ENCODE measurements at places on chromosomes 4 and X. TPM values are rescaled to one million over a fixed set of nuclear protein-coding genes. Genes with fewer than 3 reads are reported as not detected.

The AP1S2 gene
- 18.0 TPM for total RNA-seq

The RIBC1 gene
- 0.48 TPM for total RNA-seq

The GAGE1 gene
- total RNA-seq = not detected

The BMX gene
- not detected for total RNA-seq

The MXRA5 gene
- total RNA-seq = not detected

DNA sequence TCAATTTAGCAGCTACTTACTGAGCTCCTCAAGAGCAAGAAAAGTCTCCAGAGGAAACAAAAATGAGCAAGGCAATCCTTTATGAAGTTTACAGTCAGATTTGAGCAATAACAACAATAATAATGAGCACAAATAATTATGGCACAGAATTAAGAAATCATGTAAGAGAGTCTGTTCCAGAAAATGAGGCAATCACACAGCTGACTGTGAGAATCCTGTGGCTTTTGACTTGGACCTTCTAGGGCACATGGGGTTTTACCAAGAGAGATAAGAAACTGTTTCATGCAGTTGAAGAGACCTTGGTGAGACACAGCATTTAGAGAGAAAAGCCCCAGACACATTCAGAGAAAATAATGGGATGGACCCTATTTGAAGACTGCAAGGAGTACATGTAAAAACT lies 362.6 kb upstream of the MAGEB2 start:
- no peaks in the 10 kb centered on the region for H3K36me3 ChIP-seq
- H3K4me1 ChIP-seq = no peaks in the 10 kb centered on the region
- no peak overlapping the region for H3K27ac ChIP-seq
- no peak overlapping the region for H3K4me3 ChIP-seq
- DNase-seq = no peak

DNA sequence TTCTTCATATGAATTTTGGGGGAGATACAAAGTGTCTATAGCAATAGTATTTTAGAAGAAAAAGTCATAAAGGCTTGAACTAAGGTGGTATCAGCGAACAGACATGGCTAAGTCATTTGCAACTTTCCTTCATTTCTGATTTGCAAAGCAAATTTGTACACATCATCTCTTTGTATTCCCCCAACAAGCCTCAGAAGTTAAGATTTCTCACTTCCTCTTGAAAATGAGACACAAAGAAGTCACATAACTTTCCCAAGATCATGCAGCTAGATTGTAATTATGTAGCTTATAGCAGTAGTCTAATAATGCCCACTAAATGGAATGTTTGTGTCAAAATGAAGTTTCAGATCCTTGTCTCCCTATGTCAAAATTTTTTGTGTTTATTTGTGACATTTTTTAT lies 709.8 kb upstream of the HS3ST1 start:
- H3K4me1 ChIP-seq = no peaks in the 10 kb centered on the region
- H3K27ac ChIP-seq = no peak overlapping the region
- no peaks in the 10 kb centered on the region for H3K27me3 ChIP-seq
- DNase-seq = no peak
- H3K4me3 ChIP-seq = no peak overlapping the region

DNA sequence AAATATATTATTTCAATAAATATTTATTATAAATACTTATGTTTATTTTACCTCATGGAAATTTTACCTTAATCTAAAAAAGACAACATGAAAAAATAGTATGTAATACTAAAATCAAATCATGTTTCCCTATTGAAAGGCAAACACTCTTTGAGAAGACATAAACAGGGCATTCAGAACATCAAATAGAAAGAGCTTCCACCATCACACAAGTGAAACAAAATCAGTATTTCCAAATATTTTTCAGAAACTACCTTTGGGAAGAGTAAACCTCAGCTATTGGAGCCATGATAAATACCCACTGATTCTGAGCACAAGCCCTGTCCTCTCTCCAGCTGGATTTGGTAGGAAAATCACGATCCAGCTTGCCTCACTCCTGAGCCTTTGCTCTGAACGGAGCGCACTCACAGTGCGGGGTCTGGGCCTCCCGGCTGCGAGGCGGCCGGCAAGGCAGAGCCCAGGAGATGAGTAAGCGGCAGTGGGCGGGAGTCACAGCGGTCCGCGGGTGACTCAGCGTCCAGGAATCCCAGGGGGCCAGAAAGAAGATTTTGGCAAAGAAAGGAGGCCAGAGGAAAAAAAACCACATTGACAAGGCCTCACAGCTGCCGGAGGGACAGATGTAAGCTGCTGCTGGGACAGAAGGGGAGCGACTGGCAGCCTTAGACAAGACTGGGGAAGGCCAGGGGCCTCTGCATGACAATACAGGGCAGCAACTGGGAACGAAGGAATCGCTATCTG lies 14.7 kb upstream of the ANXA5 start:
- DNase-seq = peak; percentile 35
- peaks cover 39% of the 10 kb centered on the region for H3K27me3 ChIP-seq
- H3K4me1 ChIP-seq = peaks cover 23% of the 10 kb centered on the region
- no peak overlapping the region for H3K27ac ChIP-seq
- no peaks in the 10 kb centered on the region for H3K36me3 ChIP-seq
- no peak overlapping the region for H3K4me3 ChIP-seq

- no peak for DNase-seq
- H3K27ac ChIP-seq = no peak overlapping the region
- no peaks in the 10 kb centered on the region for H3K36me3 ChIP-seq
- no peaks in the 10 kb centered on the region for H3K27me3 ChIP-seq
Observed at GRCh38 chr4:20995610-20996009, 295.4 kb downstream of the PACRGL start.

DNA sequence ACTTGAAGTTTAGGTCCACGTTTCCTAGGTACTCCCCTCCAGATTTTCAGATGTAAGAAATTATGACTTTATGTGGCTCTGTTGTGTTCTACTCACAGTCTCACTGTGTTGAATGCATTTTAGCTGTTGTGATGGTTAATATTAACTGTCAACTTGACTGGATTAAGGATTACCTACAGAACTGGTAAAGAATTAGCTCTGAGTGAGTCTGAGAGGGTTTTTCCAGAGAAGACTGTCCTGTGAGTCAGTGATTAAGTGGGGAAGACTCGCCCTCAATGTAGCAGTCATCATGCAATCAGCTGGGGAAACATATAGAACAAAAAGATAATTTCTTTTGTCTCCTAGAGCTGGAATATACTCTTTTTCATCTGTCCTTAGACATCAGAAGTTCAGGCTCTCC lies 493.4 kb downstream of the ACTRT1 start:
- no peak overlapping the region for H3K4me3 ChIP-seq
- no peak overlapping the region for H3K27ac ChIP-seq
- no peaks in the 10 kb centered on the region for H3K27me3 ChIP-seq
- no peaks in the 10 kb centered on the region for H3K36me3 ChIP-seq

GRCh38 chr4:115117651-115118050 lies 4.2 kb upstream of the NDST4 start:
- no peak for DNase-seq
- no peak overlapping the region for H3K4me3 ChIP-seq
- H3K27ac ChIP-seq = no peak overlapping the region
- H3K36me3 ChIP-seq = no peaks in the 10 kb centered on the region
- no peaks in the 10 kb centered on the region for H3K27me3 ChIP-seq

Data from activated naive CD4-positive, alpha-beta T cell treated with anti-CD3 and anti-CD28 coated beads for 36 hours (primary cell).